NCI-H460 (cell line): ENCODE measurements at places on chromosomes 13 and 19.

- no peak for DNase-seq
These were observed 1191.1 kb upstream of the MIR17HG start for GRCh38 chr13:90156390-90156789.

DNA sequence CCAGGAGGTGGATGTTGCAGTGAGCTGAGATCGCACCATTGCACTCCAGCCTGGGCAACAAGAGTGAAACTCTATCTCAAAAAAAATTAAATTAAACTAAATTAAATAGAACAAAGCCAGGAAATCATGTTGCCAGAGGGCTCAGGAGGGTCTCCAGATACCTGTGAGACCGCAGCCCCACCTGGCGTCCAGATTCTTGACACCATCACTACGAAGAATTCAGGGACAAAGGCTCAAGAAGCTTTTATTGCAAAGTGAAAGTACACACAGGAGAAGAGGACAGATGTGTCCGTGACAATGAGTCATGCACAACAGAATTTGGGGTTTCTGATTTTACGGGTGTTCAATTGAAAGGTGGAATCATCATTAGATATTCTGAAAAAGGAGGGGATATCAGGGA, 76.6 kb downstream of the STOML3 start:
- no peak for DNase-seq

DNA sequence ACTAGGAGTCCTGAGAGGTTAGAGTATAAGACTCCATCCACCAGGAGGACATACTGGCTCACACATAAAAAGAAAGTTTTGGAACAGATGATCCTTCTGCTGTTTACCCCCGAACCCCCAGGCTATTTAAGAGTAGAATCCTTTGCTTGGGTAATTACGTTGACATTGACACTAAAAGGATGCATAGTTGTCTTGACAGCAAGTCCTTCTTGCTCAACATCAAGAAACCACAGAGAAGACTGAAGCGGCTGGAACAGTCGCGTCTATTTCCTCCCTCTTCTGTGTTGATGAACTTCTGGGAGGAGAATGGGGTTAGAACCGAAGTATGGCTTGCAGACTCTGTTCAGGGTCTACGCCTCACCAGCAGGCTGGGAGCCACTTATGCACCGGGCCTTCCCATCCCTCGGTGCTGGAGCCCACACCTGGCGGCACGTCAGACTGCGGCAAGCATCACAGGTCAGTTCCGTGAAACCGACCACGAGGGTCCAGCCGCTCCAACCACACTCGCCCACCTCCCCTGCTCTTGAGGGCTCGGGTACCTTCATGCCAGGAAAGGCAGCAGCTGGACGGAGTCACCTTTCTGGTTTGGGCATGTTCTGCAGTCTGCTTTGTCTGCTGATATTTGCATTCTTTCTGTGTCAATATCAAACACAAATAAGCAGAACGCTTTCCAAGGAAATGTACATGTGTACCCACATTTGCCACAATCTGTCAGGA, 42.4 kb upstream of the RANBP3 start:
- DNase-seq = no peak

- peak; percentile 4 for DNase-seq
These were observed 799 bp downstream of the PVR start for GRCh38 chr19:44644402-44645016.

DNA sequence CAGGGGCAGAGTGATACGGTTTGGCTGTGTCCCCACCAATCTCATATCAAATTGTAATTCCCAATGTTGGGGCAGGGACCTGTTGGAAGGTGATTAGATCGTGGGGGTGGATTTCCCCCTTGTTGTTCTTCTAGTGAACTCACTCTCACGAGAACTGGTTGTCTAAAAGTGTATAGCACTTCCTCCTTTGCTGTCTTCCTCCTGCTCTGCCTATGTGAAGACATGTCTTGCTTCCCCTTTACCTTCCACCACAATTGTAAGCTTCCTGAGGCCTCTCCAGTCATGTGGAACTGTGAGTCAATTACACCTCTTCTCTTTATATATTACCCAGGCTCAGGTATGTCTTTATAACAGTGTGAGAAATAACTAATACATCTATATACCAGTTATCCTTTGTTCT, 706.4 kb upstream of the KLHL1 start:
- no peak for DNase-seq

DNA sequence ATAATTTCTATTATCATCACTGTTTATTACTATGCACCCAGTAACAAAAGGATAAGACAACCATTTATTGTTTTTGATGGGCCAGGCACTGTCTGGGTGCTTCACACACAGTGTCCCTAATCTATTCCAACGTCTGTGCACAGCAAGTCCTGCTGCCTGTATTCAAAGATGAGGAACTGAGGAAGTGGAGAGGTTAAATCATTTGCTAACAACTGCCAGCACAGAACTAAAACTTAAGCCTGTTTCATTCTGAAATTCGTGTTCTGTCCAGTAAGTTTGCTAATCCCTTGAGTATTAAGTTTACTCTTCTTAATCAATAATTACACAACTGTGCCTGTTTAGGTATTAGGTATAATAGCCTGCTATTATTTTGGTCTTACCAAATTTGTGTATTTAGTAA, 41.9 kb downstream of the TEX26 start:
- DNase-seq = no peak
